ENCODE measurements at places on chromosomes 1 and 21. TPM values are rescaled to one million over a fixed set of nuclear protein-coding genes. Genes with fewer than 3 reads are reported as not detected.
A peak's percentile ranks its signal among the peaks of the same experiment; 100 is the strongest.

Gene PLXNA2
- polyA plus RNA-seq: 36.3 TPM

Gene TAS1R1
- 5.5 TPM for polyA plus RNA-seq

Gene TARBP1
- 32.1 TPM for polyA plus RNA-seq

GRCh38 chr21:34612557-34612956, 2.4 kb downstream of the RCAN1 start:
- no peak for DNase-seq

- DNase-seq: no peak
Measured at GRCh38 chr1:100325415-100326324, 26.6 kb upstream of the CDC14A start.

- peak; percentile 89 for DNase-seq
Measured at GRCh38 chr1:1231400-1232207, at the start of gene SDF4. TSS of gene SDF4 (minus strand) at chr1:1232001. CDS start at chr1:1228772, 3,229 bp downstream.
